Left lobe of liver (tissue), 2 donors: ENCODE measurements at places on chromosomes 7 and 10.

DNA sequence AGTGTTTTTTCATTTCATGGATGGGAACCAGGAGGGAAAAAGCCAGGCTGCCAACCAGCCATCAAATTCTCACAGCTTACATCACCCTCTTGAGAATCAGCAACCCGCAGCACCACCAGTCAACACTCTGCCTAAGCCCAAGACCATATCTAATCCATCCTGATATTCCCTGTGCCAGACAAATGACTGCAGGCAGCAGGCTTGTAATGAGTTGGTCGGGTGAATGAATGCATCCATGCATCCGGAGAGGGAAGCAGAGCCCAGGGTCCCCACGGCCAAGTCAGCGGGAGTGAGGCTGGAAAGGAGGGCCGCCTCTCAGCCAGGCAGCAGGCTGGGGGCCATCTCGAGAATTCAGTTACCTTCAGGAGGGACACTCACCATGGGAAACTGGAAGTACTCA lies 46.9 kb downstream of the SLIT1 start:
- DNase-seq: no peak

DNA sequence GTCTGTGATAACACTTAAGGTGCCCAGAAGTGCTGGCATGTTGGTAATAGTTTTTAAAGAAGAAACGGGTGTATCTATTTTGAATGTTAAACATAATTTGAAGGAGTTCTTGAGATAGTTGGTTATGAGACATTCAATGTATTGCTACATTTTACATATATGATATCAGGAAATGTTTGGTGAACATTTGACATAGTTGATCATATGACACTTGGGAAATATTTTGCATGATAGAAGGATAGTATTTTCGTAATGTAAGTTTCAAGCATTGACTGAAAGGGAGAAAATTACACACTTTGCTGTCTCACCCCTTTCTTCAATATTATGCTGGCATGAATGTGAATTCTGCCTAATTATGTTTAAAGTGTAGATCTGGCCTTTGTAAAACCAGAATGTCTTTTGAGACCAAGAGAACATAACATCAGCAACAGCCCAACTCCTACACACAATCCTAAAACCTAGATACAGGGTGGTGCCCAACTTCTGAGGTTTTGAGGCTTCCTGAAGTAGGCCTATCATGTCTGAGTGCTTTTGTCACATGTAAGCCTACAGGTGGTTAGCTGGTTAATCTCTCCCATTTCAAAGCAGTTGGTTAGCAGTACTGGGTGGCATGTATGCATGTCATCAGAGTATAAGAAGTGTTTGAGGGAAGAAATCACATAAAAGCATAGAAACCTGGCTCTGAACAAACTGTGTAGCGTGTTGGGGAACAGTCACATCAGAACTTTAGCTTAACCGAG lies 2.1 kb downstream of the ADD3 start:
- no peak for DNase-seq

GRCh38 chr10:15344876-15345285 lies 26.2 kb downstream of the FAM171A1 start:
- no peak for DNase-seq

DNA sequence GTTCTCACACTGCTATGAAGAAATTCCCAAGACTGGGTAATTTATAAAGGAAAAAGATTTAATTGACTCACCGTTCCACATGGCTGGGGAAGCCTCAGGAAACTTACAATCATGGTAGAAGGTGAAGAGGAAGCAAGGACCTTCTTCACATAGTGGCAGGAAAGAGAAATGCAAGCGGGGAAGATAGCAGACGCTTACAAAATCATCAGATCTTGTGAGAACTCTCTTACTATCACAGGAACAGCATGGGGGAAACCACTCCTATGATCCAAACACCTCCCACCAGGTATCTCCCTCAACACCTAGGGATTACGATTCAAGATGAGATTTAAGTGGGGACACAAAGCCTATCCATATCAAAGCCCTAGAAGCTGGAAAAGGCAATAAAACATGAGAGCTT lies 130.8 kb downstream of the MDFIC start:
- DNase-seq: no peak

- no peak for DNase-seq
Measured at GRCh38 chr7:28658381-28658780, 246.1 kb downstream of the CREB5 start.

DNA sequence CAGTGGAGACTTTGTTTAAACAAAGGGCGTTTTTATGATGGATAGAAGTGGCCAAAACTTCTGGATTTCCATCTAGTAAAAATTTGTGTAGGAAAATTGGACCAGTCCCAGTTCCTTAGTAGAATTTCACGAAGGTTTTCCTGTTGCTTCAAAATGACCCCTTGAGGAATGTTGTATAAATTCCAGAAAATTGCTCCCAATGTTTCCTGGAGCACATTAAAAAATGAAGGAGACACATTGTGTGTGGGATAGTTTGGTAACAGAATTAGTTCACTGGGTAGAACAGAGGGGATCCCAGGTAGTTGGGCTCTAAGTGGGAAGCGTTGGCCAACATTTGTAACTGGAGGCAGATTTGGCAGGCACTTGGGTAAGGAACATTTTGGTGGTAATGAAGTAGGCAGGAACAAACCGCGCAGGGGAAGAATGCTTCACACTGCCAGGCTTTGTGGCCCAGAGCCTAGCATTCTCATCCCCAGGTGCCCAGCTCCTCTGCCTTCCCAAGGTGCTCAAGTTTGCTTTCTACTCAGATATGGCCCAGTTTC lies 758.6 kb downstream of the AUTS2 start:
- DNase-seq: no peak

DNA sequence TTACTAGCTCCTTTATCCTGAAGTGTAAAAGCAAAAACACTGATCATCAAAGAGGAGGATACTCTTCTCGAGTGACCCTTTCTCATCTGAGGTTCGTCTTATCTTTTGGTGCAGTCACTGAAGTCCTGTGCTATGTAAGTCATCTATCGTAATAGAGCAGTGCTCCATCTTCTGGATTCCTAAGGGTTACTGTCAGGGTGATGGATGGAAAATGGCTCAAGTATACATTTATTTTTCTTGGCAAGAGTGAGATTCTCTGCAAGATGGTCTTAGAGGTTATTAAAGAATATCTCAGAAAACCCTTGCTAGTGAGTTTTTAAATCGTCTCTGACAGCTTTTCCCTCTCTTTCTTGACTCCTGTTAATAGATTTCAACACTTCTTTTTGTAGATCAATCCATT lies 12.4 kb downstream of the PRKG1 start:
- no peak for DNase-seq

- DNase-seq: no peak
Measured at GRCh38 chr10:111705021-111705420, 478.5 kb downstream of the GPAM start.
